T-helper 22 cell (primary cell): ENCODE measurements at places on chromosomes 2 and 18.

GRCh38 chr2:197416268-197416667 lies 18.6 kb downstream of the SF3B1 start:
- DNase-seq = no peak

- DNase-seq = no peak
Measured at GRCh38 chr2:186771850-186772463, 77.0 kb downstream of the ZSWIM2 start.

- no peak for DNase-seq
Measured at GRCh38 chr2:192053921-192054320, 140.8 kb downstream of the TMEFF2 start.

DNA sequence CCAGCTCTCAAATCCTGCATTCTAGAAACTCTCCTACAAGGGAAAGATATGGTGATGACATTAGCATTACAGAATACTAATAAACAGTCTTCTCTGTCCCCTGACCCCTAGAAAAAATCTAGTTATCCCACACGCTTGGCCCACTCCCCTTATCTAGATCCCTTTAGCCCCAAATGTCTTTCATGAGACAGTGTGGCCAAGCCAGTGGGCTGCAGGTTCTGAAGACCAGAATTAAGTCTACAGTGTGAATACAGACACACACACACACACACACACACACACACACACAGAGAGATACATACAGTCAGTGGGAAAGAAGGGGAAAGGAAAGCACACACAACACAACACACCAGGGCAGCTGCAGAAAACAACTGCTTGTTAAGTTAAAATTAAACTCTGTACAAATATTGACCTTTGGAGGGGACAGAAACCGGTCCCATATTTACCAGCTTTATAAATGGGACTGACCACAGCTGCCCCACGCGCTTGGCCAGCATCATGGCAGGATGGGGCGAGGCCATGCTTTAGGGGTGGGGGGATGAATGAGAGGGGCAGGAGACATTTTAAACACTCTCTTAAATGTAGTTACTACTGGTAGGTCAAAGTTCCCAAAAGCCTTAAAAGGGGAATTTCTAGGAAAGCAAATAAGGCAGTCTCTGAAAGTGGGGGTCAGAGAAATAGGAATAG lies 49.1 kb downstream of the NHEJ1 start:
- DNase-seq = no peak

DNA sequence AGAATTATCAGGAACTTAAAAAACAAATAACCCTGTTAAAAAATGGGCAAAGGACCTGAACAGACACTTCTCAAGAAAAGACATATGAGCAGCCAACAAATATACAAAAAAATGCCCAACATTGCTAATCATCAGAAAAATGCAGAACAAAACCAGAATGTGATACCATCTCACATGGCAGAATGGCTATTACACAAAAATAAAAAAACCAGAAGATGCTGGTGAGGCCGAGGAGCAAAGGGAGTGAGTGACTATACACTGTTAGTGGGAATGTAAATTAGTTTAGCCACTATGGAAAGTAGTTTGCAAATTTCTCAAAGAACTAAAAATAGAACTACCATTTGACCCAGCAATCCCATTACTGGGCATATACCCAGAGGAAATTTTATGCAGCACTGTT lies 95.8 kb upstream of the DSEL start:
- DNase-seq = no peak

GRCh38 chr18:55934821-55935220 lies 346.8 kb upstream of the TCF4 start:
- no peak for DNase-seq

DNA sequence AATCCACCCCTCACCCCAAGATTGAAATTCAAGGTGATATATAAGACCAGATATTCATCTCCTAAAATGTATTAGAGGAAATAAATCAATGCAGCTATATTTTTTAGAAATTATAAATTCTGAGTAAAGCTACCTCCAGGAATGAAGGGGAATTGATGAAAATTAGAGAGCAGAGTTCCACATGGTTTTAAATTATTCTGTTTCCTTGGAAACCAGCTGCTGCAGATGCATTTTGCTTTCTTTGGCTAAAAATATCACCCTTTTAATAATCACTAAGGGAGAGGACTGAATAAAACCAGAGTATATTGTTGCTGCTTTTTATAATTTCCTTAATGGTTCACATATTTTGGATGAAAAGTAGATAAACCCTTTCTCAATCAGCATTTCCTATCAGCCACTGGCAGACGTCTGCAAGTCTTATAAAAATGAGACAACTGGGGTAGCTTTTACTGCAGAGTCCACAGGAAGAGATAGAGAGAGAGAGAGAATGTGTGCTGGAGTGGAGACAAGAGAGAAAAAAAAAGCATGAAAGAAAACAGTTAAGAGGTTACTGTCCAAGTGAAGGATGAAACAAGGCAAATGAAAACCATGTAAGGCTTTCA lies 2.0 kb downstream of the CSRNP3 start:
- DNase-seq = no peak

DNA sequence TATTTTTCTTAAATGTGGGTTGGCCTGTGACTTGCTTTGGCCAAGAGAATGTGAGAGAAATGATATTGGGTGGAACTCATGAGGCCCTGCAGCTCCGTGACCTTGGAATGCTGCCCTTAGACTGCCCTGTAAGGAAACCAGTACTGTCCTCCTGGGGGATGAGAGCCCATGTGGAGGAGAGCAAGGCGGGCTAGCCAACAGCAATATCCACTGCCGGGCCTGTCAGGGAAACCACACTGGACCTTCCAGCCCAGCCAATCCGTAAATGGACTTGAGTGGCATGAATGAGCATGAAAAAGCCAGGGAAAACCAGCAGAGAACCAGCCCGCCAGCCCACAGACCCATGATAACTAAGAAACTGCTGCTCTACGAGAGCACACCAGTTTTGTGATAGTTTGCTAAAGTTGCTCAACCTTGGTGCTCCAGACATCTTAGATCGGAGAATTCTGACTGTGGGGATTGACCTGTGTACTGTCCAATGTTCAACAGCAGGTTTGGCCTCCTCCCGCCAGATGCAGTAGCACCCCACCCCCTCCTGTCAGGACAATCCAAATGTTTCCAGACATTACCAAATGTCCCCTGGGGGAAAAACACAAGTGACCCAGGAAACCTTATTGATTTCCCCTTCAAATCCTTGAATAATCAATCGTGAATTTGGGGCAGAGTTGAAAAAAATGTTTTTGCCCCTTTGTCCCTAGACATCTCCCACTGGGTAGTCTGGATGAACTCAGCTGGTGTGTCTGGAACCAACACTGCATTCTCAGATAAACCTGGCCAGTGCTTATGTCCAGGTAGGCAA lies 27.2 kb downstream of the ALPK2 start:
- no peak for DNase-seq

- DNase-seq = no peak
Measured at GRCh38 chr2:42060028-42060427, 12.2 kb downstream of the PKDCC start.

DNA sequence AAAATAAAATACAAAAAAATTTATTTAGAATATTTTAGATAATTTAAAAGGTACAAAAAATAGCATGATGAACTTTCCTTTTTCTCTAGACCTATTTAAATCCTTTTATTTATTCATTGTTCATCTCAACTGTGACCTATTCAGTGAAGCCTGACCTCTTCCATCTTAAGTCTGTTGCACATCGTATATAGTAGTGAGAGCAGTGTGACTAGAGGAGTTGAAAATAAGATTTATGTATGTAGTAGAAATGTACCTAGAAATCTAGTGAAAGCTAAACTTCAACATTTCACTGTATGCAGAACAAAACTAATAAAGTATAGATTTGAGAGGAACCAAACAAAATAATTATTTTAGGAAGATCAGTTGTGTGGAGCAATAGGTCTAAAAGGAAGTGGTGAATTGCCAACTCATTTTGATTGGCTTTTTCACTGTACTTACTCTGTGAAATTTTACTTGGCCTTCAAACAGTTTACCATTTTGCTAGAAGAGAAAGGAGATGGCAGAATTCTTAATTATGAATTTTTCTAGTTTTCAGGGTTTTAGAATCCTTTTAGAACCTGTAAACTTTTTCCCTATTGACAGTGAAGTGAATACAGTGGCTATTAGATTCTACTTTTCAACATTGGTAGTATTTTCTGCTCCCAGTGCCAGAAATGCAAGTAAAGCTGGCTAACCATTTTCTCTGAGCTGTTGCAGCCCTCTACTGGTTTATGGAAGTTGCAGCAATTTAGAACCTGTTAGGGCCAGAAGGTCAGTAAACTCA lies 11.0 kb downstream of the ANKRD12 start:
- DNase-seq = no peak

DNA sequence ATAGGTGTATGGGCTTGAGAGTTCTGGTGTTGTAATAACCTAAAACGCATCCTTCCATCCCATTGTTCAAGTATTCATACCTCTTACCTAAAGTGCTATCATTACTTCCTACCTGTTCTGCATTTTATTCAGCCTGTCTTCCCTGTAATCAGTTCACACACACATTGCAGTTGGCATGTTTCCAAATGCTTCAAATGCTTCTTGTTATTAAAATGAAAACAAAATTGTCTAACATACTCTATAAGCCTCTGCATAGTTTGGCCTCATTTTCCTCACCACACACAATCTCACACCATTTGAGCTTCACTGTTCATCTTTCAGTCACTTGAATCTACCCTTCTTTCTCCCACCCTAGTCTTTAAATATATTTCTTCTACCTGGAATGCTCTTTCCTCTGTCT lies 1178.2 kb upstream of the NRXN1 start:
- no peak for DNase-seq

DNA sequence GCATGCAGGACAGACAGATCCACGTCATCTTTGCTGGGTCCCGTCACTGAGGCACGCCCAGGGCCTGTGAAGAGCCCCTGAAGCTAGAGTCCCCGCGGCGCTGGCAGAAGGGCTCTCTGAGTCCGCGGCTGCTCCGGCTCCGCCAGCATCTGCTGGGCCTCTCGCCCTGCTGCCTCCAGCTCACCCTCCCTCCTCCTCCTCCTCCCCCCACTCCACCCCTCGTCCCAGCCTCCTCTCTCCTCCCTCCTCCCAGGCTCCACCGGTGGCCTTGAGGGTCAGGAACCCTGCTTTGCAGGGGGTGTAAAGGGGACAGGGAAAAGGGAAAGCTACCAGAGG lies at the start of gene TNS1:
TSS of gene TNS1 (minus strand) at position 151 of the 336 bp plus-strand sequence. CDS start at position 28, 123 bp downstream.
- DNase-seq = no peak
